ENCODE measurements at places on chromosomes 5 and 9. TPM values are rescaled to one million over a fixed set of nuclear protein-coding genes. Genes with fewer than 3 reads are reported as not detected.

GRCh38 chr5:156396830-156397081 lies 69.8 kb downstream of the SGCD start:
- DNase-seq: no peak

PCDHB13 gene
- total RNA-seq: 3.9 TPM

TERT gene
- total RNA-seq: not detected

GOLPH3 gene
- 89.3 TPM for total RNA-seq

- no peak for DNase-seq
These were observed 272.5 kb downstream of the EPB41L4A start for GRCh38 chr5:112146323-112147226.

SCGB3A1 gene
- total RNA-seq: not detected

GRCh38 chr5:160280384-160281095 lies 31.8 kb downstream of the CCNJL start:
- no peak for DNase-seq

DNA sequence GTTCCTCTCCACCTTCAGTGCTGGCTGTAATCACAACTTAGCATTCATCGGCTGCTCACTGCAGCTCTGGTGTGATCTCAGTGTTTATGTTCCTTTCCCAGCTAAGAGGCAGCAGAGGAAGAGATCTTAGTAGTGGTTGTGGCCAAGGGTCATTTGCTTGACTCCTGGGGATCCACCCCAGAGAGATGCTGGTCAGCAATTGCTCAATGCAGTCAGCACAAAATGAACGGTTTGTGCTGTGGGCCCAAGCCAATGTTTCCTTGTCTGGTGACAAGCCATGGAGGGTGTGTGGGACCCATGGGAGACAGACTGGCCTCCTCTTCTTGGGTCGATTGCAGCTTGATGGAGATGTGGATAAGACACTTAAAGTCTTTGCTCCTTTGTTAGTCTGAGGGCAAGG lies 16.1 kb upstream of the FRMD3 start:
- peak; percentile 85 for DNase-seq

CNTLN gene
- total RNA-seq: 10.8 TPM

DNA sequence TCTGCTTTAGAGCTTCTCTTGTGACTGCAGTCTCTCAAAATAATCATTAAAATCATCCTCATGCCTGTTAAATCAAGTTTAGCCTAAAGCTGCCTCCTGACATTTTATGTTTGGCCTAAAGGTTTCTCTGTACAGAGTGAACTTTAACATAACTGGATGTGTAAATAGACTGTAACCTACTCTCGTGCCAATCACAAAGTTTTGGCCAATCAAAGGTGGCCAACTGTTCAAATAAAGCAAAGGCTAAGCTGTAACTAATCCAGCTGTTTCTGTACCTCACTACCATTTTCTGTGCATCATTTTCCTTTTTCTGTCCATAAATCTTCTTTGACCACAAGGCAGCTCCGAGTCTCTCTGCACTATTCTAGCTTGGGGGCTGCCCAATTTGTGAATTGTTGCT lies 86.2 kb downstream of the GCNT1 start:
- no peak for DNase-seq

DNA sequence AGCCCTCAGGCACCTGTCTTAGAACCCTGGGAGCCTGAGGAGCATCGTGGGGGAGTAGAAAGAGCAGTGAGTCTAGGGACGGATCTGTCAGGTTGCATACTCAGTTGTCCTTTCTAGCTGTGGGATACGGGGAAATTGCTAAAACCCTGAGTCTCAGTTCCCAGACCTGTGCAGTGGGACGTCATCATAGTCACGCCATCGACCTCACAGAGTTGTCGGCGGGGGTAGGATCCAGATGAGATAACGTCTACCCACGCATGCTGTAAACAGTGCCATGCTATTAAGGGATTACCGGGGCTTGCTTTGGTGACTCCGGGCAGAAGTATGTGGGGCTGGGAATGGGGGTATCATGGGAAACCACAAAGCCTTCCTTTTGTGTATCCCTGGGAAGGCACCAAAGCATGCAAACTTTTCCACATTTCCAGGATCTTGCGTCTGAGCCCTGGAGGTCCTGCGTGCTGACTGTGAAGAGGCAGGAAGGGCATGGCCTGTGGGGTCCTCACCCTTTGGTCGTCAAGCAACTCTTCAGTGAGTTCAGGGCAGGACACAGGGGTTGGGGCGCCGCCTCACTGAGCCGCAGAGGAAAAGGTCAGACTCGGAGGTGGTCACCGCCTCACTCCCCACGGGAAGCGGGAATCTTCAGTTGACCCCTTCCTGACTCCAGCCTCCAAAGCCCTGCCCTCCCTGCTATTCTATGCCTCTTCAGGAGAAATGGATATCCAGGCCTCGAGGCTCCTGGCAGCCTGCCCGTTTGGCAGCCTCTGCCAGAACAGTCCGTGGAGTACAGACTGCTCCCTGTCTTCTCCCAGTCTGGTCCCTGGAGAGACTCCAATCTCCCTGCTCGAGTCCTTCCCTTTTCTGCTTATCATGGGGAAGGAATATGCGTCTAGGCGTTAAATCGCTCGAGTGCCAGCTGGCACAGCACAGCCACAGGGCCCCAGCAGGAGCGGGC lies 186.8 kb upstream of the KLF9 start:
- peak; percentile 98 for DNase-seq

- DNase-seq: peak; percentile 92
These were observed 48.7 kb downstream of the RUSC2 start for GRCh38 chr9:35538361-35539234.

BASP1 gene
- 25.2 TPM for total RNA-seq

DNA sequence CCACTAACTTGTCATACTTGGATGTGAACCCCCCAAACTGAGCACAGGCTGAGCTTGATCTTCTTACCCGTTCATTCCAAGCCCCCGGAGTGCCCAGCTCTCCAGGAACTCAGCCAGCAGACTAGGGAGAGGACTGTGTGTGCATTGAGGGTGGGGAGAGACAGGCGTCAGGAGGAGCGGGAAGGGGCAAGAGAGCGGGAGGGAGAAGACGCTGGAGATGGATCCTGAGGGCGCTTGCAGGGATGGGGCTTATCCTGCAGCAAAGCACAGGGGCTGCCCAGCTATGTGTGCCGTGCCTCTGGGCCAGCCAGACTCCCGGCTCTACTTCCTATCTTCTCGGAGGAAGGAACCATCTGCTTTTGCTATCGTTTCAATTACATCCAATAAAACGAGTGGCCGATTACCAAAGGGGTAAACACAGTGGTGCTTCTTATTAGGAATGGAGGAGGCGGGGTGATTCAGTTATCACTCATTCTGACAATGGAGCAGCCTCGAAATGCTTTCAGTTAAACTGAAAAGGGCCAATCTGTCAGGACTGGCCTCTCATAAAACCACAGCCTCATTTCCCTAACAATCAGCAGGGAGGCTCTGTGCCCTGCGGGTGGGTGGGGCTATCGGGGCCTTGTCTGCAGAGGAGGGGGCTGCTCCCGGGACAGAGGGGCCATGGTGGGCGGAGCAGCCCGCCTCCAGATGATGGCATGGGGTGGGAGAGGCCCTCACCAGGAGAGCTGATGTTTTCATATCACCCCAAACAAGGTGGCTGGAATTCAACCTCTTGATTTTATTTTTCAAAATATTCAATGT lies 168.2 kb downstream of the DAB2IP start:
- no peak for DNase-seq

GRCh38 chr9:136084063-136084944 lies 10.8 kb downstream of the NACC2 start:
- DNase-seq: peak; percentile 79

GRCh38 chr9:134455934-134456755 lies 129.9 kb downstream of the RXRA start:
- DNase-seq: peak; percentile 96

DRD1 gene
- 0.29 TPM for total RNA-seq

SH3RF2 gene
- 2.1 TPM for total RNA-seq

- DNase-seq: no peak
These were observed 7.8 kb downstream of the PDE8B start for GRCh38 chr5:77218263-77218662.

INSL6 gene
- total RNA-seq: not detected

DNA sequence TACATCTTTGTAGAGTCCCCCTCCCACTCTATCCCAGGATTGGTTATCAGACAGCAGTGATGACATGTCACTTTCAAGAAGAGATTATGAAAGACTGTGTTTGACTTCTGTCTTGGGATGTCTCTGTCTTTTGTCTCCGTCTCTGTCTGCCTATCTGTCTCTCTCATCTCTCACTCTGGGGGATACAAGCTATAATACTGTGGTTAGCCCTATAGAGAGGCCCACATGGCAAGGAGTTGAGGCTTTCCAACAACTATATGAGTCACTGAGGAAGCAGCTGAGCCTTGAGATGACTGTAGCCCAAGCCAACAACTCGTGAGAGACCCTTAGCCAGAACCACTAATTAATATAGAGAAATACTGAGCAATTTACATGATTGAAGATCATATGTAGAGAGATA lies 284.8 kb downstream of the PDE4D start:
- no peak for DNase-seq

JMY gene
- total RNA-seq: 15.5 TPM

DNA sequence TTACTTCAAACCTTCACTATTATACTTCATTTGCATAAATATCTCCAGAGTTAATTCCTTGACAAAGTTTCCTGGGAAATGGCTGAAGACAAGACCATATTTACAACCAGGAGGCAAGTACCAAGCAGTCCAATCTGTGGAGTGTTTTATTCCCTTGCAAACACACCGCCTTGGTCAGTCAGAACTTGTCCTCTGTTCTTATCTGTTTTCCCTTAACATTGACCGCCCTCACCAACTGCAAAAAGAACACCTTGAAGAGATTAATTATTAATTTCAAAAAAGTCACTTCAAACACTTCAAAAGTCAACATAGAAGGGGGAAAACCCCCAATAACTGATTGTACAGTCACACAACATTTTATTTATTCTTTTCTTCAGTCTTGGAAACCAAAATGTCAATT lies 269.0 kb upstream of the RGMB start:
- no peak for DNase-seq

CACNA1B gene
- 0.10 TPM for total RNA-seq

DNA sequence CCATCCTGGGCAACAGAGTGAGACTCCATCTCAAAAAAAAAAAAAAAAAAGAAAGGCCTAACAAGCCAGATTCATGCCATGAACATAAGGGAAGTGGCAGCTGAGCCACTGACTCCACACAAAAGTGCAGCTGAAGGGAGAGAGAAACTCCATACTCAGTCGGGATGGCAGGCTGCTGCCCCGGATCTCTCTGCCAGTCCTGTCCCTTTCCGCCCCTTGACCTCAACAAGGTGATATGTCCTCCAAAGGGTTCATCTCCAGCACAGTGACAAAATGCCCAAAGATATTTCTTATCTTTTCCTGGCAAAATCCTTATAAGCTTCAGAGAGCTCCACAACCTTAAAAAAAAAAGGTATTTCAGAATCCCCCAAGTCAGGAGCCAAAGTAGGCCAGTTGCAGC lies 52.6 kb downstream of the ABCA1 start:
- peak; percentile 26 for DNase-seq

KCNMB1 gene
- total RNA-seq: 61.6 TPM

GRCh38 chr9:105264380-105264779 lies 19.9 kb downstream of the SLC44A1 start:
- DNase-seq: no peak

DNA sequence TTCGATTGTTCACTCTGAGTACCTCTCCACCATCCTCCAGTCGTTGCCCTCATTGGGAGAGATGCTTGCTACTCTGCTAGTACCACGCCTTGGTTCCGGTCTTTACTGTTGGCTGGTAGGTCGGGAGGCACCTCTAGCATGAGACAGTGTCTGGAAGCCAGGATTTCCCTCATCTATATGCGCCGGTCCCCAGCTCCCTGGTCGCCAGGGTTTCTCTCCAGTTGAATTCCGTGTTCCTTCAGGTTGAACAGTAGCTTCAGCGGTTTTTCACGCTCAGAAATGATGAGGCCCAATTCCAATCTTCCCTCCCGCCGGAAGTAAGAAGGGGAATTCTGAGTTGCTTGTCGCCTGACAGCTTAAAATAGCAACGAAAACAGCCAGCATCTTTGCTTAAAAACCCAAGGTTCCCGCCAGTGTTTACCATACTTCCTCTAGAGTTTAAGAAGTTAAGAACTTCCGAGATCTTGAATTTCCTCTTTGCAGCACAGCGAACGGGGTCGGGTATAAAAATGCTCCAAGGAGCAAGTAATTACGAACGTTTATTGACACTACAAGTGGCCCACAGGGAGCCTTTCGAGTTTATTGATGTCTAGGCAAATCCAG lies 1.3 kb upstream of the ST8SIA4 start:
- DNase-seq: no peak

UNC13B gene
- 27.3 TPM for total RNA-seq

NDUFS6 gene
- total RNA-seq: 25.8 TPM

DNA sequence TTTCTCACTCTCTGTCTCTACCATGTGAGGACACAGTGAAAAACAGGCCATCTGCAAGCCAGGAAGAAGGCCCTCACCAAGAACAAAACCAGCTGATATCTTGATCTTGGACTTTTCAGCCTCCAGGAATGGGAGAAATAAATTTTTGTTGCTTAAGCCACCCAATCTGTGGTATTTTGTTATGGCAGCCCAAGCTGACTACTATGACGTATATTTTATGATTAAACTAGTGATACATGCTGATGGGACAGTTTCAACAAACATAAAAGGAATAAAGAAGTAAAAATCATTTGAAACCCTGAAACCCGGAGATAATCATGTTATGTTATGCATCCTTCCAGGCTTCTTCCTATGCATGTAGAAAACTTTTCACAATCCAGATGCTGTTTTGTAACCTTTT lies 71.5 kb upstream of the ERBIN start:
- DNase-seq: no peak

DNA sequence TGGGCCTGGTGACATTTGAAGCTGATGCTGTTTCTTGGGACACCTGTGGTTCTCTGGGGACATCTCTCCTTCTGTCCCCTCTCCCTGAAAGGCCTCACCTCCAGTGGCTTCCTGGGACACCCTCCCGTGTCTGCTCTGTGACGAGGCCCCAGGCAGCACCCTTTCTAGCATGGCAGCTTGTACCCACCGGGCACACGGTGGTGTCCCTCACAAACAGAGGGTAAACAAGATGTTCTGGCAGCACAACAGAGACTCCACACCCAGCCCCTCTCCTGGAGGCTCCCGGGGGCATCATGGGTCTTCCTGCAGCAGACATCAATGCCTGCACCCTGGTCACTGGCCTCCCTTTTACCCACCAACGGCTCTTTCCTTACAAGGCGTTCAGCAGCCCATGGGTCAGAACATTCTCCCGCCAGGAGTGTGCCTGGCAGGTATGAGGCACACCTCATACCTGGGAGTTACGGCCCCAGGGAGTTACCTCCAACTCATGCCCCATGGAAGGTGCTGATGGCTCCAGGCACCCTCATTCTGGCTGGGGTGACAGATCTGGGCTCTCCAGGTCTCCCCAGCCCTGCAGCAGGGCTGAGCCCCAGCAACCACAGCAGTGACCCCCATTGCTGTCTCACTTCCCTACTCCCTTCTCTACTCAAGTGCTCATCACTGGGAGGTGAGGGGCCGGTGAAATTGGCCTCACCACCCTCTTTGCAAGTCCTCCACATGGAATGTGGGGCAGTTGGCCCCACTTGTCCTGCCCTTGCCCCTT lies 51.1 kb downstream of the BARX1 start:
- DNase-seq: peak; percentile 53

CFAP157 gene
- 0.14 TPM for total RNA-seq

DNA sequence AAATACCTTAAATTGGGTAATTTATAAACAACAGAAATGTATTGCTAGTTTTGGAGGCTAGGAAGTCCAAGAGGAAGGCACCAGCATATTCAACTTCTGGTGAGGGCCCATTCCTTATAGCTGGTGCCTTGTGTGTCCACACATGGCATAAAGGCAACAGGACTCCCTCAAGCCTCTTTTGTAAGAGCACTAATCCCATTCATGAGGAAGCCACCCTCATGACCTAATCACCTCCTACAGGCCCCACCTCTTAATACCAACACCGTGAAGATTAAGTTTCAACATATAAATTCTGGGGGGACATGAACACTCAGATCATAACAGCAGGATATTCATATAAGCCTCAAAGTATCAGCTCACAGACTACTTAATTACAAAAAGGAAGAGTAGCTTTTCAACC lies 4.0 kb upstream of the PLAC8L1 start:
- no peak for DNase-seq

SPINK7 gene
- total RNA-seq: not detected
